ENCODE measurements at places on chromosomes 11 and 22.

DNA sequence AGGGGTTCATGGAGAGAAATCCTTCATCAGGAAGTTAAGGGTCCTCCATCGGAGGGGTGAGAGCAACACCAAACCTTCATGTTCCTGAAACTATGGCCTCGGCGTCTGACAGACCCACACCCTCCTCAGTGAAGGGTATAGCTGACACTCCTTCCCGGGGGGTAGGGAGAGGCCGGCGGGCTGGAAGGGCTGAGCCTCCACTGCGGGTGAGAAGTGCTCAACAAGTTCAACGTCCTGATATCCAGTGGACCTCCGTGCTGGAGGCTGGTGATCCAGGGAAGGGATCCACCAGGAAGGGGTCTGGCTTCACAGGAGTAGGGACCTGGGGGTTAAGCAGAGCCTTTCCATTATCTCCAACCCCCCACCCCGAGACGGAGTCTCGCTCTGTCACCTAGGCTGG is 12.3 kb downstream of the CARS1 start:
- DNase-seq: no peak

DNA sequence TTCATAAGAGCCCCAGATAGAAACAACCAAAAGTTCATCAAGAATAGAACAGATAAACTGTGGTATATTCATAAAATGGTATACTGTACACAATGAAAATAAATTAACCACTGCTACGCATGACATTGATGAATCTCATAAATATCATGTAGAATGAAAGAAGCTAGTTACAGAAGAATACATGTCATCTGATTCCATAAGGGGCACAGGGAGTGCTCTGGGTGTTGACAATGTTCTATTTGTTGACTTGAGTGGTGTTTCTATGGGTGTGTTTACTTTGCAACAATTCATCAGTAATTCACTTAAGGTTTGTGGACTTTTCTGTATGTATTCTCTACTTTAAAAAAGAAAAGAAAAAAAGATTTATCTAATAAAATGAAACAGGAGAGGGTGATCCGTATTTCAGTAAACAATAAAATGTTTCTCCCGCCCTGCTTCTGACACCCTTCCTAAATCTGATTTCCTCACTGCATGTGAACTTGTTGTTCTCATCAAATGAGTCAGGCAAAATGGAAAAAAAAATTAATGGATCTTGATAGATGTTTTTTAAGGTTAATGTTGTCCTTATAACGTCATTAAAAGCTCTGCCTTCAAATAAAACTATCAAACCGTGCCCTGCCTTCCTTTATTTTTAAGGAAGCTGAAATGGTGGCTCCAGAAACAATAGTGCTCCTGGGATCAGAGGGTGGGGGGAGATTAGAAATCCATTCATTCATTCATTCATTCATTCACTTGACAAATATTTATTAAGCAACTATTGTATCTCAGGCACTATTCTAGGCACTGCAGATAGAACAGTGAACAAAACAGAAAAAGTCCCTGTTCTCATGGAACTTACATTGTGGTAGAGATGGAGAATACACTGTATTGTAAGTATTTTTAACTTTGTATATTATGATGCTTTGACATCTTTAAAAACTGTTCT is 77.2 kb upstream of the CD44 start:
- DNase-seq: no peak

GRCh38 chr11:132853886-132854285 is 678.4 kb downstream of the OPCML start:
- DNase-seq: no peak

DNA sequence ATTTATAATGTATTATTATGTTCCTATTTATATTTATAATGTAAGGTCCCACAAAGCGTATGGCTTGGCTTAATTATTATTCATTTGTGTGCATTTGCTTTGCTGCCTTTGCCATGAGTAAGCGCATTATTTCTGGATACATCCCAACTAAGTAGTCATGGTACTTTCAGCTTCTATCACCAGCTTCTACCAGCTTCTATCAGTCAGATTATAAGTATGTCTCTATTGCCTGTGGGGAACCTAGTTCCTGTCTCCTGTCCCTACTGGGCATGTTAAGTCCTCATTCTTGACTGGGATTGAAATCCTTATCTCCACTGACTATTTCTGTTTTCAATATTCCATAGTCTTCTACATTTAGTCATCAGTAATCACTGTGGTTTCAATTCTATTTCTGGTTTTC is 33.5 kb upstream of the OR10W1 start:
- DNase-seq: no peak

DNA sequence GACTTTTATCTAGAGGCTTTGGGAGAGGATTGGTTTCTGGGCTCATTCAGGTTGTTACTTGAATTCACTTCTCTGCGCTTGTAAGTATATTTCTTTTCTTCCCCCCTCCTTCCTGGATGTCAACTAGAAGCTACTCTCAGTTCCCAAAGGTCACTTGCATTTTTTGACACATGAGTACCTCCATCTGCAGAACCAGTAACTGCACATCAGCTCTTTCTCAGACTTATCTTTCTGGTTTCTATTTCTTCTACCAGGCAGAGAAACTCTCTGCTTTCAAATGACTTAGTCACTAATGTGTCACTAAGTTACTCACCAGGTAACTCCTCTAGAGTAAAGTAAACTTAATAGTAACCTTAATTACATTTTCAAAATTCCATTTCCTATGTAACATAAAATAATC is 773.0 kb upstream of the LUZP2 start:
- DNase-seq: no peak

GRCh38 chr11:79227767-79228755 is 212.8 kb downstream of the TENM4 start:
- DNase-seq: no peak

- no peak for DNase-seq
Measured at GRCh38 chr11:133865466-133865865, 20.2 kb upstream of the SPATA19 start.

GRCh38 chr22:47694536-47695130 is 932.2 kb downstream of the TBC1D22A start:
- no peak for DNase-seq

- no peak for DNase-seq
Measured at GRCh38 chr11:11115475-11115874, 237.6 kb downstream of the CSNK2A3 start.

DNA sequence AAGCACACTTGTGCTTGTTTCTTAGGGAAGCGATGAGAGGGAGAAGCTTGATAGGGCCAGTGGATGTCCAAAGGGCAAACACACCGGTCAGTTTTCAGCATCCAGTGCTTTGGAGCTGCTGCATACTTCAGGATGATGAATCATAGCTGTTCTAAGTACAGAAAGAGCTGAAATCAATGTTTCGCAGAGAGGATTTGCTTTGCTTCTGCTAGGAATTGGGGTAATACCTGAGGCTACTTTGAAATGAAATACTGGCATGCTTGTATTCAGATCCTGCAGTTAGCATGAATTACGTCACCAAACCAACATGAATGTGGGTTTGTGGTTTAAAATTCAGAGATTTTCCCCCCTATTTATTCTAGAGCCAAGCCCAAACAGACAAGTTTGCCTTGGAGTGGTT is 41.7 kb upstream of the SC5D start:
- DNase-seq: no peak

DNA sequence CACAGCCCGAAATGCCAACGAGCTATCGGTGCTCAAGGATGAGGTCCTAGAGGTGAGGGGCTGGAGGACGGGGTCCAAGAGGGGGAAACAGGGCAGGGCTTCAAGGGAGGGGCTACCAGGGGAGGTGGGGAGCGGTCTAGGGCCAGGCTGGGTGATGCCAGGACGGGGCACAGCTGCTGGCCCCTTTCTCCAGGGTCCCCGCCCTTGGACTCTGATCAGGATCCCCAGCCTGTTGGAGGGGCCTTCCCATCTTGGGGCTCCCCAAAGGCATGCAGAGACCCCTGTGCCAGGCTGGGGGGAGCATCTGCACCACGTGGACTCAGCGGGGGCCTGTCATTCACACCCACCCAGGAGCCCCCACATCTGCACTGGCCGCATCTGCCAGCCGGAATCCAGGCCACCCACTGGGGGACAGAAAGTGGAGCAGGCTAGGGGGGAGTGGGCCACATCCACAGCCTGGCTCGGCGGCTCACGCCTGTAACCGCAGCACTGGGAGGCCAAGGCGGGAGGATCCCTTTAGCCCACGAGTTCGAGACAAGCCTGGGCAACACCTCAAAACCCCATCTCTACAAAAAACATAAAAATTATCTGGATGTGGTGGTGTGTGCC is 18.9 kb downstream of the EPS8L2 start:
- no peak for DNase-seq

DNA sequence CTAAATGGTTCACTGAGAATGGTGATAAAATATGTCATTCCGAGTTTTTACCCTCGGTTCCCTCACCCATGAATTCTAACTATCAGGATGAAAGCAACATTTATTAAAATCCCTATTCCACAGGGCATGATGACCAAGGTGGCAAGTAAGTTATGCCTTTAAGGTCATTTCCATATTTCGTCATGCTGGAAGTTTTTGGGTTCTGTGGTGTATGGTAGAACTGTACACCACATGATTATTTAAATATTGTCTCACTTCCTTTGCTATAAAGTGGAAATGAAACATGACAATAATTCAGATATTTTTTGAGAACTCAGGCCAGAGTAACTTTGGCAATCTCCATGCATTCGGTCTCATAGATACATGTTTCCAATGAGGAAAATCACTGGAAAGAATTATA is 68.5 kb upstream of the CARD18 start:
- DNase-seq: peak; percentile 7

DNA sequence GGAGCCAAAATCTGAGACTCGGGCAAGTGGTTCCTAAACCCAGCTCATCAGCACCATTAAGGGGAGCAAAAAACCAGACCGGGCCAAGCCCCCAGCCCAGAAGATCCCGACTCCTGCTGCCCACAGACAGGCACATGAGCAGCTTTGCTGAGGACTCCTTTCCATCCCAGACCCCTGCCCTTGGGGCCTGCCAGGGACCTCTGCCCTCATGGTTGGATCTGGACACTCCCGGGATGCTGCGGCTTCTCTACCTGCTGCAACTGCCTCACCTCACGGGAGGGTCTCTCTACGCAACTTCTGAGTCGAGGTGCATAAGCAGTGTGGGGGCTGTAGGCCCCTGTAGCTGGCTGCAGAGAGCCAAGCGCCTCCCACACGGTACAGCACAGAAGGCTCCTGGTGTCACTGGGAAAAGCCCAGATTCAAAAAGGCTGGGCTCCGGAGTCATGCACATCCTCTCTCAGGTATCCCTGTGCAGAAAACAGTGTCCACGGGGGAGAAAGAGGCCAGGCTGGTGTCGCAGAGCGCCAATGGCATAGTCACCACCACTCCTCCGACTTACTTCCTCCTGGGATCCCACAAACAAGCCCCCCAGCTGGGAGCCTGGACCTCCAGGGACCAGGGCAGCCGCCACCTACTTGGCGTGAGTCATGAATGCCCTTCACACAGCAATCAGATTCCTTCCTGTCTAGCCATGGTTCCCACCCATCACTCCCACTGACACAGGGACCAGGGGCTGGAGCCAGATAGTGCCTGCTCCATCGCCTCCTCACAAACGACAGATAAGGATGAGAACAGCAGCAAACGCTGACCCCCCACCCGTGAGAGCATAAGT is 122.1 kb downstream of the BCR start:
- DNase-seq: no peak

DNA sequence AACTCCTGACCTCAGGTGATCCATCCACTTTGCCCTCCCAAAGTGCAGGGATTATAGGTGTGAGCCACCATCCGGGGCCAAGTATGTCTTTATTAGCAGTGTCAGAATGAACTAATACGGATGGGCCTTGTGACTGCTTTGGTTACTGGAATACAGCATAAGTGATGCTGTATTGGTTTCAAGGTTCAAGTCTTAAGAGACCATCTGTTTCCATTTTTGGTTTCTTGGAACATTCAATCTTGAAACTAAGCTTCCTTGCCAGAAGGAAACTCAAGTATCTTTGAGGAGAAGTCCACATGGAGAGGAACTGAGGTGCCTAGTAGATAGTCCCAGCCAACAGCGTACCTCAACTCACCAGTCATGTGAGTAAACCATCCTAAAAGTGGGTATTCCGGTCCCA is 58.8 kb downstream of the APOL3 start:
- no peak for DNase-seq

- no peak for DNase-seq
Measured at GRCh38 chr11:67999201-67999629, 4.7 kb downstream of the UNC93B1 start.

DNA sequence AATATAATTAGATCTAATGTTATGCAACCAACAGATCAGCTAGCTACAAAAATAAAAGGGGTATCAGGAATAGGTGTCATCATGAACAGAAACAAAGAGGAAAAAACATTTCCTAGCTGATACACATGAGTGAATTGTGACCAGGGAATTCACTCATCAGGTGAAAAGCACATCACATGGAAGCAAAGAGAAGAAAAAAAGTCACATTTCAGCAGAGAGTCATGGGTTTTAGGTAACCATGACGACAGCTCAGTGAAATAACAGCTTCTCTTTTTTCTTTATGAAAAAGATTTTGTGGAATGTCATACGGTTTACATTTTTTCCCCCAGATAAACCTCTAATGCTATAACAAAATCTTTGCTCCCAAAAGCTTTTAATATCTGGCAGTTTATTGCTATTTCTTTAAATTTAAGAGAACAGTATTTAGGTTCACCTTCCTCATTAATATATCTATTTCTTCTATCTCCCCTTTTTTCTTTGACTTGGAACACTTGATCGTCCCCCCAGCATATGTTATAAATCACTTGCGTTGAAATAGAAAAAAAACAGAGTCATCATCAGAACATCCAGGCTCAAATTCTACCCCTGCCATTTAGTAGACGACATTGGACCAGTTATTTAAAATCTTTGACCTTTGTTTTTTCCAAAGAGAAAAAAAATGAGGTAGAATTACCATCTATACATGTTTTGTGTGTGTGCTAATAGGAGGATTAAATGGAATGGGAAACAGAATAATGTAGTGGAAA is 5.3 kb downstream of the TYR start:
- no peak for DNase-seq

GRCh38 chr11:57069942-57070341 is 81.2 kb downstream of the OR5AK2 start:
- no peak for DNase-seq

- DNase-seq: no peak
Measured at GRCh38 chr11:66432597-66432996, 6.1 kb downstream of the MRPL11 start.

- no peak for DNase-seq
Measured at GRCh38 chr11:105870516-105871113, 151.4 kb downstream of the MSANTD4 start.

GRCh38 chr11:79049741-79050179 is 391.1 kb downstream of the TENM4 start:
- DNase-seq: no peak

DNA sequence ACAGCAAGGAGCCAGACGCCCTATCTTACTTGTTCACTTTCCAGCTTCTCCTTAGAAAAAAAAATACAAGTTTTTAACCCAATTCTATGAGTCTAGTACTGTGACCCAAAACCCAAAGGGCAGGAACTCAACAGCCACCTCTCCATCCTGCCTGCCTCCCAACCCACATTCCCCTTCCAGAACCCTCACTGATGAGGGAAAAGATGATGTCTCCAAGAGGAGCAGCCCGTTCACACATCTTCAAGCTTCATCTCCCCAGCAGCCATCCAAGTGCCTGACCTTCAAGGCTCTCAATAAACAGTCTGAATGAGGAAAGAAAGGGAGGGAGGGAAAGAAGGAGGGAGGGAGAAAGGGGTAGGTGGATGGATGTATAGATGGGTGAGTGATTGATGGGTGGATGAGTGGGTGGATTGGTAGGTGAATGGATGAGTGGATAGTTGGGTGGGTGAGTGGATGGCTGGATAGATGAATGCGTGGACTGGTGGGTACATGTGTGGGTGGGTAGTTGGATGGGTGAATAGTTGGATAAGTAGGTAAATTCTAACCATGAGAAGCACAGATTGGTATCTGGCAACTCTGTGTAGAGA is 50.4 kb downstream of the IGLL5 start:
- DNase-seq: no peak
